CD4-positive, alpha-beta T cell treated with Interleukin-2 at 100 ng/mL for 4 hours (primary cell): ENCODE measurements at places on chromosomes 3 and 15.

GRCh38 chr15:65077981-65078352 lies 1.4 kb downstream of the KBTBD13 start:
- peak; percentile 34 for DNase-seq

GRCh38 chr3:24454856-24455255 lies 39.8 kb downstream of the THRB start:
- no peak for DNase-seq

DNA sequence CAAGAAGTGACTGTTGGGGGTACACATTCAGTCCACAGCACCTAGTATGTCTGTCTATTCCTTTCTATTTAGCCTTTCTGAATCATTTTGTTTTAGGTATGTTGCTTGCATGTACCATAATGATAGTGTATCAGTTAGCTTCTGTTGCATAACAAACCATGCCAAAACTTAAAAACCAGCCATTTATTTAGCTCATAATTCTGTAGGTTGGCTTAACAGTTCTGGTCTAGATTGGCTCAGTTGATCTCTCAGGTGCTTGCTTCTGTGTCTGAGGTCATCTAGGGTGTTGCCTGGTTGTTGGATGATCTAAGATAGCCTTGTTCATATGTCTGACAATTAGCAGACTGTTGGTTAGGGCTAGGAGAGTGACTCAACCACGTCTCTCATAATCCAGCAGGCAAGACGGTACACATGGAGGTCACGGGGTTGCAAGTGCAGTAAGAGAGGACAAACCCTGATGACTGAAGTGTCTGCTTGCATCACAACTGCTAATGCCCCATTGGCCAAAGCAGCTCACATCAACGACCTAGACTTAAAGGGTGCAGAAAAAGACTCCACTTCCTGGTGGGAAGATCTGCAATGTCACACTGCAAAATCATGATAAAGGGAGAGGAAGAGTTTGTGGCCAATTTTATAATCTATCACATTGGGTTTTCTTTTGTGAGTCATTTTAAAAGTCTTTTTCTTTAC lies 6.8 kb upstream of the PDCD6IP start:
- peak; percentile 12 for DNase-seq

GRCh38 chr3:127796045-127796830 lies 26.1 kb downstream of the MGLL start:
- DNase-seq, result no peak

GRCh38 chr15:78347586-78348543 lies 7.7 kb downstream of the CRABP1 start:
- DNase-seq, result no peak

DNA sequence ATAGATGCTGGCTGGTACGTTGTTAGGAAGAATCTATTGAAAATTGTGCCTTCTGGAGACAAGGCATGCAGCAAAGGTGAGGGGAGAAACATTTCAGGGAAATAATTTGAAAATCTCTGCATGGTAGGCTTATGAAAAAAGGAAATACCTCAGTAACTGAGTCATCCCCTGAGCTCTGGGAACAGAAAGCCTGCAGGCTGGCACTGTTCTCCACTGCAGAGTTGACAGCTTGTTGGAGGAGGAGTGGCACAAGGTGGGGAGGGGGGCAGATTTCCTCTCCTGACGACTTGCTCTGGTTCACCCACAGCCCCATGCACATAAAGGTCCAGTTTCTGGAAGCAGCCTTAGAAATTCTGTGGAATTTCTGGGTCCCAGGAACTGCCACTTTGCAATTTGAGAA lies 179.4 kb downstream of the ABHD5 start:
- no peak for DNase-seq

GRCh38 chr15:41133454-41133853 lies 17.4 kb upstream of the INO80 start:
- DNase-seq, result no peak

- no peak for DNase-seq
Measured at GRCh38 chr3:46498916-46499519, 1.2 kb downstream of the RTP3 start.

DNA sequence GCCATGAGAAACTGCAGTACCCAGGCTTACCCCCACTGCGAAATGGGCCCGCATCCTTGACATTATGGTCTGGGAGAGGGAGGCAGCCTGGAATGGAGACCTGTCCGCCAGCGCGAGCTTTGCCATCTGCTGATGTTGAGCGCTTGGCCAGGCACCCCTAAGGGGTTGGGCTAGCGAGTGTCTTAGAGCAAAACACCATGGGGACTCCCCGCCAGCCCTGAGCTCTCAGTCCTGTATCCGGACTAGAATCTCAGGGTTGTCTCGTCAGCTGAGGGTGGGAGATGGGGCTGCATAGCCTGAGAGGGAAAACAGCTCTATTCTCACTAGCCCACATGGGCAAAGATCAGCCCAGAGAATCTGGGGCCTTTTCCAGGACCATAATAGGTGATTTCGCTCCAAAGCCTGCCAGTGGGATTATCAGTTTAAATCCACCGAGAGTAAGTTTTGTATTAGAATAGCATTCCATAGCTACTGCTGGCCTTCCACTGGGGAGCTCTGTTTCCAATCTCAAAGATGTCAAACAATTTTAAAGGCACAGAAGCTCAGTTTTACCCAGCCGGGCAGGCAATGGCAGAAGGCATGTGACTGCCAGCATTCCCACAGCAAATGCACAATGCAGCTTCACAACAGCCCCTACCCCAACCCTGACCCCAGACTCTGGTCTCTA lies 167.5 kb upstream of the TPM1 start:
- no peak for DNase-seq

DNA sequence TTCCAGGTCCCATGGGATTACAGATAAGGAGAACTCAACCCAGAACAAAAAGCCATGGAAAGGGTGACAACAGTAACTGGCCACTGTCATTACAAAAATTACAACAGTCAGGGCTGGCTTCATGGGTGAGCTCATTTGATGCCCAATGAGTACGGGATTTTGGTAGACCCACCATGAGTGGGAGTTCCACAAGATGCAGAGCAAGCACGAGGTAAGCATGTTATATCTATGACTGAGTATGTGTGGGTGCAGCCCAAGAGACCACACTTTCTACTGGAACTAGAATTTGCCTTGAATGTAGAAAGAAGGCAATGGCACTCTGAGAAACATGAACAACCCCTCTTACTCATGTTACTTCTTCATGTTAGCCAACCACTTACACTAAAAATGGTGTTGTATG lies 83.3 kb downstream of the IGF2BP2 start:
- no peak for DNase-seq

GRCh38 chr3:42505128-42505848 lies 2.8 kb downstream of the VIPR1 start:
- DNase-seq, result no peak

DNA sequence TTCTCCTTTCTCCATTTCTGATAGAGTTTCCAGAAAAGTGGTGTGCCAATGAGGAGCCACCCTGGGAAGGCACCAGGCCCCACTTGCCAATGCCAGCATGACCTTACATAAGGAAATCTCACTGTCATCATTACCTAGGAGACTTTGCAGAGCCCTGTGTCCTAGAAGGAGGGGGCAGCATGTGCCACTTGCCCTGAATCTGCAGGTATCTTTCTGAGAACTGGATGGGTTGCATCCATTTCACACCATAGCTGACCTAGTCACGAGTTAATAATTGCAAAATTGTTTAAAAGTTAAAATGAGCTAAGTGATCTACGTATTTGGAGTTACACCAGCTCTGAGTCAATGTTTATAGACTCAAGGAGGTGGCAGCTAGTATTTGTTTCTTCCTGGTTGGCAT lies 14.3 kb downstream of the CA12 start:
- DNase-seq, result no peak

- DNase-seq, result peak; percentile 21
Measured at GRCh38 chr3:194397757-194398312, 1.2 kb downstream of the GP5 start.

GRCh38 chr3:188264226-188265207 lies 110.6 kb downstream of the LPP start:
- no peak for DNase-seq

DNA sequence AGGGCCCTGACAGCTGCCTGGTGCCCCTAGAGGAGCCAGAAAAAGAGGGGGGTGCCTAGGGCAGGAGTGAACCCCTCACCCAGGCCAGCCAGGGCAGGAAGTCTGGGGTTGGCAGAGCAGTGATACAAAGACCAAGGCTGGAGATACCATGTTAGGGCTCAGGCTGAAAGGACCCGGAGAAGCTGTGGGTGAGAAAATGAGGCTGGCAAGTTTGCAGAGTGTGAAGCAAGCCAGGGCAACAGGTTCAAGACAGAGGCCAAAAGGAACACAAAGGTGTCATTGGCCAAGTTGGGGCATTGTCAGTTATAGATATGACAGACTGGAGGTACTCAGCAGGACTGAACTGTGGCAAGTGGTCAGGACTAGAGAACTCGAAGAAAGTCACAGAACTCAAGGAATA lies 40.6 kb upstream of the IREB2 start:
- DNase-seq, result no peak

GRCh38 chr15:40441565-40442531 lies 1.1 kb downstream of the BAHD1 start:
- no peak for DNase-seq

DNA sequence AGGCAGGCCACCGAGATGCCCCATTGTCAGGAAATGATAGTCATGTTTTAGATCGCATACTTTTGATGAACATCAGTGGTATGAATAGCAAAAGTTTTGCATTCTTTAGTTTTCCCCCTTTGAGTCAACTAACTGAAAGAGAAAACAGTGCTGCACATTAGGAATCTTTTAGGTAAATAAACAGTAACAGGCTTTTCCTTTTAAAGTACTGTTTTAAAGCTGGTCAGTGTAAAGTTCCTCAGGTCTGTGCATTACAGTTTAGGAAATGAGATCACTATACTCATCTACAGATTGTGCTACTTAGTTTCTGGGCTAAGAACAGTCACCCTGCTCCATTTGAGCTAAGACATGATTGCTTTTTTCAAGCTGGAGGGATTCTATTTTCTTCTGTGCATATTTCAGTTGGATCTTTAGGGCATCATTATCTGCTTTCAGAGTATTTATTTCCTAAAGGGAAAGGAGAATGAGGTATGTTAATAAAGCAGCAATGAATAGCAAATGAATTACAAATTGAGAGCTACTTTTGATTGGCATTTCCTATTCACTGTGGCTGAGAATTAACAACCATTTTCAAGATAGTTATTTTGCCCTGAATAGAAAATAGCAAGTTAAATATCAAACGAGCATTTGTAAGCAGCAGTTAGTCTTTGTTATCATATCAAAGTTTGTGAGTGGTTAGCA lies 36.5 kb downstream of the FAM98B start:
- DNase-seq, result no peak

DNA sequence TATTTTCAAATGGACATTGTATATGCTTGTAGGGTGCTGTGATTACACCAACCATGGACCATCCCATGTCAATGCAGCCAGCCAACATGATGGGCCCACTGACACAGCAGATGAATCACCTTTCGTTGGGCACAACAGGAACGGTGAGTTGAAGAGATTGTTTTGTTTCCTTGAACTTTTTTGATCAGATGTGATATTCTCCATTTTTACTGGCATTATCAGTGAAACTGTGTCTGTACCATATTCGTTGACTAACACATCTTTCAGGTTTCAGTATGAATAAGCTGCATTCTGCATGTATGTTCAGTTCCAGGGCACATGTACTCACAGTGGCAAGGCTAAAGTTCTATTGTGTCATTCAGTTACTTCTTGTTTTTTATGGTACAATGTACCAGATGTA lies 655.2 kb downstream of the RBMS3 start:
- DNase-seq, result no peak

DNA sequence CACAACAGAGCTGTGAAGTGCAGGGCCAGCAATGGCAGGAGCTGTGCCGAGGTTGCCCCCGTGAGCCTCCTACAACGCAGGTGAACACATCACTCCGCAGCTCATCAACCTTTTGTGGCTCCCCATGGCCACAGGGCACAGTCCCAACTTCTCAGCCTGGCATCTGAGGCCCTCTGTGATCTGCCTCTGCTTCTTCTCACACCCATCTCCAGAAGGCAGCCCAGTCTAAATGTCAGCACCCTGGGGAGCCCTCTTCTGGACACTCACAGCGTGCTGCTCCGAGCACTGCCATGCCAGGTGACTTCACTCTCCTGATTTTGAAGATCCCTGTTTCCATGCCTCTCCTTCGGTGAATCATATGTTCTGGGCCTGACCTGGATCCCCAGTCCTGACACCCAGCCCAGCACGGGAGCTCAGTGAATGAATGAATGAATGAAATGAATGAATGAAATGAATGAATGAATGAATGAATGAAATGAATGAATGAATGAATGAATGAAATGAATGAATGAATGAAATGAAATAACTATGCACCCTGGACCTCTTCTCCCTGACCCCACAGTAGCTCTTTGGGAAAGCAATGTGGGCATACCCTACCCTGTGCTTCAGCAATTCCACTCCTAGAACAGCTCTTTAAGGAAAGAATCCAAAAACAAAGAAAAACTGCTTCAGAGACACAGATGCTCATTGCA lies 17.9 kb upstream of the SKIC8 start:
- no peak for DNase-seq

- no peak for DNase-seq
Measured at GRCh38 chr15:80587007-80587406, 108.1 kb upstream of the ABHD17C start.

DNA sequence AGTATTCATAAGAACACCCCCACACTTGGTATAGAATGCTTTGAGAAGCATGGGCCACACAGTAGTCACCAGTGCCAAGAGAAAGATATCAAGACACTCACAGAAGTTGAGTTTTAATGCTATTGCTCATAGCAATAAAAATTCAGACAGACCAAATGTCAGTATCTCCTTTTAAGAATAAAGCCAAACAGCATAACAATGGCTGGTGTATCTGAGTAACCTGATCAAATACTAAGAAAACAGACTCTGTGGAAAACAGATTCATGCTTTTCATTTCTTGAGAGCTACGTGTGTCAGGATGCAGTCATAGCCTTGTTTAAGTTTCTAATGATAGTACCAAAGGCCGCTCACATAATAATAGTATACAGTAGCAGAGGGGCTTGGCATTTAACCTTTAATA lies 778.5 kb downstream of the MECOM start:
- no peak for DNase-seq

DNA sequence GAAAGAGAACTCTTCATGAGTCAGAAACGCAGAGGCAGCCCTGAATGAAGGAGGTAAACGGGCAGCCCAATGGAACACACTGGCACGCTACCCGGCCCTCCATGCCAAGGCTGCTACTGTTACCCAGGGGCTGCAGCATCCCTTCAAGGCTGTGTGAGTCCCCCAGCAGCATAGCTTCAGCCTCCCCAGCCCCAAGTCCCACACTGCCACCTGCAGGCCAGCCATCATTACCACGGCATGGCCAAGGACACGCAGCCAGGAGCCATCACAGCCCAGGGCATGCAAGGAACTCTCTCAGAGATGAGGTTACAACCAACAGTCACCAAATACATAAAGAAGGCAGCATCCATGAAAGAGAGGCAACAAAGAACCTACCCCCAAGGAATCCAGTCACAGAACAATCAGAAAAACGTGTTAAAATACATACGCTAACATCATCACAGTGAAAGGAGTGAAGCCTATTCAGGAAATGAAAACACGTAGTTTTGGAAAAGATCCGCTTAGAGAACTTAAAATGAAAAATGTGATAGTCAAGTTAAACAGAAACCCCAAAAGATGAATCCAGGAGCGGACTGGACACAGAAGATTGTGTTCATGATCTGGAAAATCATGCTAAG lies 22.4 kb downstream of the PLA2G4F start:
- peak; percentile 27 for DNase-seq

- no peak for DNase-seq
Measured at GRCh38 chr3:76643623-76644304, 396.1 kb upstream of the ROBO2 start.

GRCh38 chr3:83765956-83766355 lies 1192.8 kb upstream of the CADM2 start:
- no peak for DNase-seq

GRCh38 chr3:122003112-122003511 lies 18.9 kb downstream of the ILDR1 start:
- no peak for DNase-seq
